GM04503 (cell line): ENCODE measurements at places on chromosomes 2 and 18.

DNA sequence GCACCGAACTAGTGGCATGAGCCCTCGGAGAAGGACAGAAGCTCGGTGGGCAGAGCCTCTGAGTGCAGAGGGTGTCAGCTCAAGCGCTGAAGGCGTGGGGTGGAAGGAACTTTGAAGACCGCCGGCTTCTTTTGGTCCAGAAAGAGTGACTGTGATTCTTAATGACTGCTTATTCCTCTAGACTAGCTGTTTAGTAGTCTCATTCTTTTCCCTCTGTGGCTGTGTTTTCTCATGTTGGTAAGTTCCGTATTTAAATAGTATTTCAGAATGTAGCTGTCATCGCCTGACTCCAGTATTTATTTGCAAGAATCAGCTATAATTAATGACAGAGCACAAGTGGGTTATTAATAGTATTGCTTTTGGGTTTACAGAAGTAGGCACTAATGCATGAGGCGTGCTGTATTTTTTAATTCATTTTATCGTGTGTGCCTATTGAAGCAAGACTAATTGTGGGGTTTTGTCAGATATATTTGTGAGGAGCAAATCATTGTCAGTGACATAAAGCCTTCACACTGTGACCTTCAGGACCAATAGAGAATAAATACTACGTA is 80.8 kb upstream of the NFATC1 start:
- no peak for DNase-seq

- DNase-seq: no peak
Measured at GRCh38 chr2:191041418-191042161, 27.6 kb upstream of the STAT1 start.

DNA sequence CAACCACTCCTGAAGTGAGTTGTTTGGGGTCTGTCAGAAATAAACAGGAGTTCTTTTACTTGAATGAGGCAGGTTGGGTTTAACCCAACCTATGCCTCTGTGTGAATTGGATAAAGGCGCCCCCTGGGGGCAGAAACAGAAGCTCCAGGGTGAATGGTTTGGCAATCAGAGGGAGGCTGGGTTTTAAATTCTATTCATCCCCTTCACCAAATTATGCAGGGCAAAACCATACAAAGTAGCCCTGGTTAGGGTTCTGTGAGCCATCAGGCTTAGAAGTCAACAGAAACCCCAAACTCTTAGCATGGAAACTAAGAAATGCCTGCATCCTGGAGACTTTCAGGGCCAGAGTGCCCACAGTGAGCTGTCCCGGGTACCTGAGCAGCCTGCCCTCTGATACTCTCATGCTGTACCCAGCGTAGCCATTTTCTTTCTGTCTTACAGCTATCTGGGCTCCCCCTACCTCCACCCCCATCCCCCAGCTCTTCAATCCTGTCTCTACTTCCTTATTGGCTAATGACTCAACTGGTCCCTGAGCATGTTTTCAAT is 241.5 kb downstream of the ICOS start:
- DNase-seq: no peak

GRCh38 chr2:111246620-111247061 is 125.9 kb downstream of the BCL2L11 start:
- DNase-seq: no peak

DNA sequence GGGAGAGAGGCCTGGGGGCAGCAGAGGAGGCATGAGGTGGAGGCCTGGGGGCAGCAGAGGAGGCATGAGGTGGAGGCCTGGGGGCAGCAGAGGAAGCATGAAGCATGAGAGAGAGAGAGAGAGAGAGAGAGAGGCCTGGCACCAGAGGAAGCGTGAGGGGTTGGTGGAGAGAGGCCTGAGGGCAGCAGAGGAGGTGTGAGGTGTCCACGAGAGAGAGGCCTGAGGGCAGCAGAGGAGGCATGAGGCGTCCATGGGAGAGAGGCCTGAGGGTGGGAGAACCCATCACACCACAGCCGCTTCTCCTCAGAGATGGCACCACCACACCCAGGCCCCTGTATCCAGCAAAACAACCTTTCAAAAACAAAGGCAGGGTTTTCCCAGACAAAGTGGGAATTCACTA is 55.7 kb upstream of the KCNG2 start:
- DNase-seq: no peak

GRCh38 chr18:74795751-74796150 is 198.1 kb downstream of the ZNF407 start:
- no peak for DNase-seq

DNA sequence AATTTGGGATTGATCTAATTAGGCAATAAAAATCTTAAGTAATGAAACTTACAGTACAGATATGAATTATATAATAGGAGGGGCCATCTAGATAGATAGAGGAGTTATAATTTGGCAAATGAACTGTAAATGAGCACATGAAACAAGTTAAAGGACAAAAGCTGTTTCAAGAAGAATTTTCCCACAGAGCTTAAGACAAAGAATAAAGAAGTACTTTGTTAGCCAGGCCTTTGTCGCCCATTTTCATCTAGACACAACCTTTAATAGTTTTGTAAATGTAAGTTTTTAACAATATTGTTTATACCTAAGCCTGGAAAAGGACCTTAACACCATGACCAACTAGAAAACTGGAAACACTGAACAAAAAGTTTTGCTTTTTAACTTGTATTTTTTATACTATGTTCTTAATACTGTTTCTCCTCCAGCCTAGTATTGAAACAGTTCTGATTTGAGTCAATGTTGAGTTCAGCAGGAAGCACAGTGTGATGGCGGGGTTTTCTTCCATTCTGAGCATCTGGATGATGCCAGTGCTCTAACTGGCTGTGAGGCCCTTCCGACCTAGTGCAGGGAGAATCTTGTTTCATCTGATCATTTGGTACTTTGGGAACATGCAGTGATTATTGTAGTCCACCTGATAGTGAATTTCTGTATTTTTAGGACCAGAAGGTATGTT is 37.6 kb downstream of the FARP2 start:
- DNase-seq: no peak

- DNase-seq: no peak
Measured at GRCh38 chr2:227881866-227882517, 10.6 kb downstream of the DAW1 start.
